HEK293T (cell line): ENCODE measurements at places on chromosomes 3 and 15.

GRCh38 chr15:79560384-79560783, 128.2 kb downstream of the MINAR1 start:
- no peak for DNase-seq

DNA sequence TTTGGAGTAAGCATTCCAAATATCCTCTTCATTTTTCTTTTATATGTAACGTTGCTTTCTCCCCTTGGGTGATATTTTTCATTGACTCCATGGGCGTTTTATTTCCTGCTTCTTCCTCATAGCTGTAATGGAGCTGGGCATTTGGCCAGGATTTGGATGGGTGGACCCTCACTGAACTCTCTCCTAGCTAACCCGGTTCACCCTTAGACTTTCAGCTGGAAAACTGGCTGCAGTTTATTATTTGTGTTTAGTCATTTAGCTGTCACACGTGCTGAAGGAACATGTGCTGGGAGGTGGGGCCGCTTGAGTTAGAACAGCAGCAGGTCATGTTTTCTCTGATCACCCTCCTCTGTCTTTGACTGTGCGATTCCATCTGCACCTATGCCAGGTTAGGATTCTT, 407.6 kb downstream of the ZIC1 start:
- DNase-seq, result no peak

- DNase-seq, result peak; percentile 38
Observed at GRCh38 chr3:16448639-16449070, 64.8 kb downstream of the RFTN1 start.

GRCh38 chr15:41950489-41950888, 21.9 kb downstream of the EHD4 start:
- no peak for DNase-seq

- DNase-seq, result peak; percentile 60
Observed at GRCh38 chr15:94164202-94164807, 67.1 kb upstream of the MCTP2 start.

- no peak for DNase-seq
Observed at GRCh38 chr3:113038328-113038727, 47.5 kb downstream of the GTPBP8 start.

DNA sequence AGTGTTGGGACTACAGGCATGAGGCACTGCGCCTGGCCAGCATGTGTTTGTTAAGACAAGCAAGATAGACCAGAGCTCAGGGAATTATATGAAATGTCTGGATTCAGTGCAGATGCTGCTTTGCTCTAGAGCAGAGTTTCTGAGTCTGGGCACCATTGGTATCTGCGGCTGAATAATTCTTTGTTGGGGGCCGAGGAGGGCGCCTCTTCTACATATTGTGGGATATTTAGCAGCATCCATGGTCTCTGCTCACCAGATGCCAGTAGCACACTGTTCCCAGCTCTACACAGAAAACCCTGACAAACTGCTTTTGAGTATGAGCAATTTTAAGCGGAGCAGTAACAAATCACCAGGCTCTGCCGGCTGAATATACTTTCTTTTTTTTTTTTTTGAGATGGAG, 3.6 kb upstream of the LDHAL6B start:
- no peak for DNase-seq

DNA sequence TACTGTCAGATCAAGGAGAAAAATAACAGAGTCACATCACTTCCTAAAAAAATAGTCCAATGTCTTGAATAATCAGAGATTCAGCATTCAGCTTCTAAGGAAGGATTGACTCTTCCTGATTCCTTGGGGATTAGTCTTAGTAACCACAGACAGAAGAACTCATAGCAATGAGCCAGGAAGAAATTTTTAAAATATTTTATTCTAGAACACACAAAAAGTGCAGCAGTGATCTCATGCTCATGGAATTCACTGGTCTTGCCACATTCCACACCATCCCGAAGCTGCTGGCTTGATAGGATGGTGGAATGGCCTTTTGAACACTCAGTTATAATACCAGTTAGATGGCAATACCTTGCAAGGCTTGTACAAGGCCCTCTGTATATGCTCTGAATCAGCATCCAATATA, 43.0 kb upstream of the ABI3BP start:
- DNase-seq, result no peak

DNA sequence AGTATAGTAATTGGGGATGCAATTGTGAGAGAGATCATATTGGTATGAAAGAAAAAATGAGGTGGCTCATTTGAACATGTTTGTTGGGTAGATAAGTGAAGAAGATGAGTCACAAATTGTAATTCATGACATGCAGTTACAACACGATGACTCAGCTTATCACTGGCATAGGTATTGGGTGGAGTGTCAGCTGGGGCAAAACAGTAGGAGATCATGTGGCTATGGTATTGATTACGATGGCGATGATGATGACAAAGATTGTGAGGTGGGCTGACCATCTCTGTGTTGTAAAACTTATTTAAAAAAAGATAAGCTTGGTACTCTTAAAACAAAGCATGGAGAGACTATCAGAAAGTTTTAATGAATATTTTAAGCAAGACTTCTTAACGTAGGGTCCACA, 11.6 kb upstream of the DPH6 start:
- no peak for DNase-seq

- DNase-seq, result no peak
Observed at GRCh38 chr3:20245781-20246180, 59.8 kb upstream of the SGO1 start.

DNA sequence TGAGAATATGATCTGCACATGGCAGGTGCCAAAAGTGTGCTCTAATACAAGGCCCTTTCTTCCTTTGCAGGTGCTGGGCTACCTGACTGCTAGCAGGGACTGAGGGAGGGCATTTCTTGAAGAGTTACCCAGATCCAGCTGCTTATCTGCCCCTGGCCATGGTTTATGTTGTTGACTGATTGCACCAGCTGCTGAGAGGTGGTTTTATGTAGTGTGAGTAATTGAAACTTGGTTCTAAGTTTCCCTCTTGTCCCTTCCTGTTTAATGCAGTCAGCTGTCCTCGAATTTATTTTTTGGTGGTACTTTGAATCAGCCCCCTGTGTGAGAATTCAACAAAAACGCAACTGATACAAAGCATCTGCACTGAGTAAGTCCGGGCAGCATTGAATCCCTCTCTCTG, 288.3 kb upstream of the C2CD4B start:
- DNase-seq, result no peak

DNA sequence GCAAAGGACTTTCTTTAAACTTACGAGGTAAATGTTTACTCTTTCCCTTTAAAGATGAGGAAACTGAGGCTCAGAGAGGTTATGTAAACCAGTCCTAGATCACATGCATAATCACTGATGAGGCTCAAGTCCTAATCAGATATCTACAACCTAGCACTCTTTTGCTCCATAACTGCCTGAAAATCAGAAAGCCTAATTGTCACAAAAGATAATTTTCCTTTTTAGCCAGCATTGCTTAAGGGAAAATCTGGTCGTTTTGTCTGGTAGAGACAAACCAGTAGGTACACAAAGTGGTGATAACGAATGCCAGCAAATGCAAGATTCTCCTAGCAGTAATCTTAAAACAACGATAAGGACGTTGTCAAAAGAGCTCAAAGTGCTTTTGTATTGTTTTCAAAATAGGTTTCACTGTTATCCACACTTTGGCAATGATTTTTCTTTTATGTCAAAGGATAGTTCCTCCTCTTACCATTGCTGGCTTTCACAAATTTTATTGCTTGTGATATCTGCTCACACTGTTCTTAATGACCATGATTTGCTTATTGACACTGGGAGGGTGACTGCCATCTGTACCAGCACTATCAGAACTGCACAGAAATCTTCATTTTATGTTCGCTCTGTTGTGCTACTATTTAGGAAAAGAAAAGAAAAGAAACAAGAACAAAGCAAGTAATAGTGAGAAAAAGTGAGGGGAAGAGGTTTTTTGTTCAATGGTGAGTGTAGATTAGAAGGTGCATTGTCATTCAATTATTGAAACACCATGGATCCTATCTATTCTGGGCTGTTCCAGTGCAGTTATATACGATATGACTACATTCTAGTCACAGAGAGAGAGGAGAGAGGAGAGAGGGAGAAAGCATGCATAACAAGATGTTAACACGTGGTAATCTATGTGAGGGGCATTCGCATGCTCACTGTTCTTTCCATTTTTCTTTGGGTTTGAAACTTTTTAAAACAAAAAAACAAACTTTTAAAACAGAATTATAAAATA, 13.7 kb downstream of the IQCH start:
- no peak for DNase-seq

DNA sequence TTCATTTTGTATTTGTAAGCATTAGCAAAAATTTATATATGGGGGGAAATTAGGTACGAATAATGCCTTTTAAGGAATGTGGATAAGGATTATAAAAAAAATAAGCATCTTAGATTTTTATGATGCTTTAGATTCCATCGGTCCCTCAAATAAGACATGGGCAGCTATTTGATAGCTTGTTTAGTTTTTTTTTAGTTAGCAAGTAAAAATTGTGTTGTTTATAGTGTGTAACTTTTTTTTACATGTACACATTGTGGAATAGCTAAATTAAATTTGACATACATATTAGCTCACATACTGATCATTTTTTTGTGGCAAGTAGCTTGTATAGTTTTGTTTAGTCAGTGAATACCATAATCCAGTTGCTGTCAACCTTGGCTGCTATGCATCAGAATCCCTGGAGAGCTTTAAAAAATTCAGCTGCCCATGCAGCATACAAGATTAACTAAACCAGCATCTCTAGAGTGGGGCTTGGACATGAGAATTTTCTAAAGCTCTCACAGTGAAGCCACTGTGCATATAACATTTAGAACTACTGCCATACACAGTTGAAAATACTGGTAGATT, 53.9 kb downstream of the TMOD3 start:
- DNase-seq, result no peak

GRCh38 chr3:161403251-161403650, 31.9 kb upstream of the SPTSSB start:
- no peak for DNase-seq

DNA sequence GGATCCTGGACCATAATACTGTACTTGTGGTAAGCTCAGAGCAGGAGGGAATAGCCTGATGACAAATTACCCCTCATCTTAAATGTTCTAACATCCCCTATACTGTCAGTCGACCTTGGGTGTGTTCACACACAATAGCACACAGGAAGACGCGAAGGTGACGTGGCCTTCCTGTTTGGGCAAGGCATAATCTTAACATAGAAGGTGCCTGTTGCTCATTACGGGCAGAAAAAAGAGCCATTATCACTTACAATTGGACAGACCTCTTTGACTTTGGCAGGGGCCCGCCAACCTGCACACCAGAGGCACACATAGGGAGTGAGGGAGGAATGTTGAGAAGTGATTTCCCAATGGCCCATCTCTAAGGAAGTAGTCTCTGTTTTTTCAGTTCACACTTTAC, 144.2 kb downstream of the ANO10 start:
- DNase-seq, result no peak

GRCh38 chr3:66378256-66378655, 122.6 kb downstream of the LRIG1 start:
- peak; percentile 62 for DNase-seq

DNA sequence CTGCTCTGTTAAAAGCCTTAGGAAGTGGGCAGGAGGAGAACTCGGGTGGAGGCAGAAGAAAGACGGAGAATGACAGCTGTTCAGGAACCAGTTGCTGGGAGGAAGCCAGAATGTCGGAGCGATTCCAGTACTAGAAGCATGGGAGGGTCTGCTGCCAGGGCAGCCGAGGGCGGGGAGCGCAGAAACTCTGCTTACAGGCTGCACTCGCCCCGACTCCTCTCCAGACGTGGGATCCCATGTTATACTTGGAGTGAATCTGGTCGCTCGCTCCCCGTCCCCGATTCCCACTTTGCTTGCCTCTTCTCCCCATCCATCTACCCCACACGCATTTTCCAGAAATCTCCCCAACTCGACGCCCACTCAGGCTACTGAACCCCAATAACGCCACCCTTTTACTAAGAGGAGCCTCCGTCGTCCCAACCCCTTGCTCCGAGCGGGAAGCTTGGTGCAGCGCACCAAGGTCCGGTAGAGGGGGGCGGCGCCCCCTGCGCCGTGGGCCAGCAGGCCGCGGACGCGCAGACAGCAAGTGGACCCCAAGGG, 665 bp downstream of the GATM start:
- DNase-seq, result no peak

DNA sequence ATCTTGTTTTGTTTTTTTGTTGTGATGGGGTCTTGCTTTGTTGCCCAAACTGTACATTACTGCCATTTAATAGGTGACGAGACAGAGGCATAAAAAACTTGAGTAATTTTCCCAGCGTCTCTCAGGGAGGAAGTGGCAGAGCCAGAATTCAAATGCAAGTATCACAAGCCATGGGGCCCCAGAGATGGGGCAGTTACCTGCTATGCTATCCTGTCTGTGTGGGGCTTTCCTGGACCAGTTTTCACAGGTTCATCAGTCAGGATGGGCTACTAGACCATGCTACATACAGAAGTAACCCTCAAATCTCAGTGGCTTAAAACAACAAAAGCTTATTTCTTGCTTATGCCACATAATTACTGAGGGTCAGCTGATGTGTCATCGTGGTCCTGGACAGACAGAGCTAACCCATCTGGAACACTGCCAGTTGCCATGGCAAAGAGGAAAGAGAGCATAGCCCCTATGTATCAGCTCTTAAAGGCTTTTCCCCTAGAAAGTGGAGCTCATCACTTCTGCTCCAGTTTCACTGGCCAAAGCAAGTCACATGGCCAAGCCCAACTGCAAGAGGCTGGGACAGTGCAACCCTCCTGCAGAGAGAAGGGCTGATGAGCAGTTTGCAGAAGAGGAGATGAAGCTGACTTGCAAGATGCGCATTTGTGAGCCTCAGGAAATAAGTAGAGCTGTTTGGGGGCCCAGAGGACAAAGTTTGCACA, 31.7 kb upstream of the SYNM start:
- no peak for DNase-seq

DNA sequence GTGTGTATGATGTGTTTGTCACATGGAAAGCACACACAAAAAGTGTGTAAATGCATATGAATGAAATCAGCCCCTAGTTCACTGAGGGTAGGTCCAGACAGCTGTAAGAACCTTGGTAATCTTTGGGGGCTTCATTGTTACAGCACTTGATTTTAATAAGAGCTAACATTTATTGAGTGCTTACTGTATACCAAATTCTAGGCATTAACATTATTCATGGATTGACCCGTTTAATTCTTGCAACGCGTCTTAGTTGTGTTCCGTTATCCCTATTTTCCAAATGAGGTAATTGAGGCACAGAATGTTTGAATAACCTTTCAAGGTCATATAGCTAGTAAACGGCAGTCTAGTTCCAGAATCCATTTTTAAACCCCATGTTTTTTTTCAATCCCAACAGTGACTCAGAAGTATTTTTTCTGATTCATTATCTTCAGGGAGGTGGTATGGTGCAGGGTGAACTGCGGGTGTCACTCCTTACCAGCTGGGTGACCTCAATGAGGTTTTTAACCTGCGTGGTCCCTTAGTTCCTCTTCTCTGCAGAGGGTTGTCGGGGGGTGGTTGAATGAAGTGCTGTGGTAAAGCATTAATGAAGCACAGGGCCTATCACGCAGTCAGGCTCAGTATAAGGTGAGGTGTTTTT, 14.2 kb downstream of the RAB8B start:
- DNase-seq, result no peak

DNA sequence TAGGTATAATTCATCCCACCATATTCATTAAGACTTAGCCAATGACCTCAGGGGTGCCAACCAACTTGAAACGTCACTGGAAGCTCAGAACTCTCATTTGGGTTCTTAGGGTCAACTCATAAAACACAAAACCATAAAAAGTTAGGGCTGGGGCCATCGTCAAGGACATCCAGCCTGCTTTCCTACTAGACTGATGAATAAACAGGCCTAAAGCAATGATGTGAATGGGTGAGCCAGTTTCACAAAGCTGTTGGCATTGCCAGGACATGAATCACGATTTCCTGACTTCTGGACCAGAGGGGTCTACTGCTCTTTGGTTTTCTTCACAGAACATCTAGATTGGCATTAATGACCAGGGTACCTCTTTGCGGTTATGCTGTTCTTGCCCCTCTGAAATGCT, 64.7 kb downstream of the EOMES start:
- DNase-seq, result no peak

GRCh38 chr3:38573556-38573955, 75.9 kb downstream of the SCN5A start:
- no peak for DNase-seq
